ENCODE measurements at places on chromosomes 6 and 20.

- no peak for DNase-seq
Measured at GRCh38 chr6:9208966-9209365, 773.6 kb upstream of the SLC35B3 start.

DNA sequence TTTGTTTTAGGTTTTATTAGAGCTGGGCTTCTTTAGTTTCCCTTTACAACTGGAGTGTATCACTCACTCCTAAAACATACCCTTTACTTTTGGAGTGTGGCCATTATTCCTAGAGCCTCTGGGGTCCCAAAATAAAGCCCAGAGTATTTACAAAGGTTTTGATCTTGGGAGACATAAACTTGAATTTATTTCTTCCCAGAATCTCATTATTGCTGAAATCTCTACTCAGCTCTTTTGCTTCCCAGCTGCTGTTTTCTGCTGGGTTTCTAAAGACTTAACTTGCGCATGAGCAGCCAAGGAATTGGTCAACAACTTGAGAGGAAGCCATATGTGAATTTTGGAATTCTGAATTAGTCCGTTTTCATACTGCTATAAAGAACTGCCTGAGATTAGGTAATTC lies 94.5 kb upstream of the NRSN1 start:
- DNase-seq: no peak

- DNase-seq: no peak
Measured at GRCh38 chr6:131103296-131103695, 32.0 kb upstream of the AKAP7 start.

GRCh38 chr6:138371452-138371711 lies 6.3 kb upstream of the SMIM28 start:
- no peak for DNase-seq

DNA sequence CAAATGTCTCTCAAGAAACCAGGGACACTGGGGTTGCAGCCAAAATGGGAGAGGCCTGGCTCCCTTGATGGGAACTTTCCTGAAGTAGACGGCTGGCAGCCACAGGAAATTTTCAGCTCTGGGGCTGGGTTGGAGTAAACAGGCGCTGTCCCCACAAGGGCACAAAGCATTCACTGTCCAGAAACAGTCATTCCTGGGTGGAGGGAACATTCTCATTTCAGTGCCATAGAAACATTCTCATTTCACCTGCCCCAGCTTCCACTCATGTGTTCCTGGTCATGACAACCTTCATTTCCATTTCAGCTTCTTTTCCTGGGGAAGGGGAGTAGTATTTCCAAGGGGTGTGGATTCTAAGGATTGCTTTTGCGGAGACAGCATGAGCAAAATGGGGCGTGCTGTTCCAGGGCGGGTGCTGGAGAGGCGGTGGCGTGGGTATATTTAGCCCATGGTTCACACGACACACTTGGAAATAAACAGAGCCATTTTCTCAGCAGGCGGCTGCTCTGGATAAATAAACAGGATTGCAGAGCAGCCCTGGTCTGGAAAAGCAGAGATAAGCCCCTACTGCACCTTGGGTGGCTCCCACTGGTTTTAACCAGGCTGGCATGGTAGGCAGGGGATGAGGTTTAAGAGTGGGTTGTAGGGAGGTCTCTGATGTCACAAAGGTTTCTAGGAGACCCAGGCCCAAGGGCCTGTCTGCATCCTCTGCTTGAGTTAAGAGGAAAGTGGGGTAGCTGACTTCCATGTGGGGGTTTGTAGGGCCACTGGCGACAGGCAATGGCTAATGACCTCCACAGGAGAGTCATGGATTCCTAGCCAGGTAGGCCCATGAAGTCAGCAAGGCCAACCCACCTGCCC lies 32.9 kb downstream of the COX4I2 start:
- no peak for DNase-seq

DNA sequence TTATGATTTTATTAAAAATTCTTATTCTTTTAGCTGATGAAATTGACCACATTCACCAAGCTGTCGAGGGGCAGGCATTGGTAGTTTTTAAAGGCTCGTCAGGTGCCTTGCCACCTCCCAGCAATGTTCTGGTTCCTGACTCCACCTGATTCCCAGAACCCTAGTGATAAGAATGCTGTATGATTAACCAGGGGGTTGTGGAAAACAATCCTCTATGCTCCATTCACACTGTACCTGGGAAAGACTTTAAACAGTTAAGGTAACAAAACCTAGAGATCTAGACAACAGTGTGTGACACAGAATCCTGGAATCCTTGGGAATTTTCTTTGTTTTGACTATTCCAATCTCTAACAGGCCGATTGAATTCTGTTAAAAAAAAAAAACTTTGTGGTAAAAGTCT lies 165.7 kb upstream of the OLIG3 start:
- DNase-seq: no peak

GRCh38 chr6:15110726-15111354 lies 135.0 kb upstream of the JARID2 start:
- no peak for DNase-seq

GRCh38 chr6:161444464-161444863 lies 170.6 kb upstream of the AGPAT4 start:
- DNase-seq: no peak

DNA sequence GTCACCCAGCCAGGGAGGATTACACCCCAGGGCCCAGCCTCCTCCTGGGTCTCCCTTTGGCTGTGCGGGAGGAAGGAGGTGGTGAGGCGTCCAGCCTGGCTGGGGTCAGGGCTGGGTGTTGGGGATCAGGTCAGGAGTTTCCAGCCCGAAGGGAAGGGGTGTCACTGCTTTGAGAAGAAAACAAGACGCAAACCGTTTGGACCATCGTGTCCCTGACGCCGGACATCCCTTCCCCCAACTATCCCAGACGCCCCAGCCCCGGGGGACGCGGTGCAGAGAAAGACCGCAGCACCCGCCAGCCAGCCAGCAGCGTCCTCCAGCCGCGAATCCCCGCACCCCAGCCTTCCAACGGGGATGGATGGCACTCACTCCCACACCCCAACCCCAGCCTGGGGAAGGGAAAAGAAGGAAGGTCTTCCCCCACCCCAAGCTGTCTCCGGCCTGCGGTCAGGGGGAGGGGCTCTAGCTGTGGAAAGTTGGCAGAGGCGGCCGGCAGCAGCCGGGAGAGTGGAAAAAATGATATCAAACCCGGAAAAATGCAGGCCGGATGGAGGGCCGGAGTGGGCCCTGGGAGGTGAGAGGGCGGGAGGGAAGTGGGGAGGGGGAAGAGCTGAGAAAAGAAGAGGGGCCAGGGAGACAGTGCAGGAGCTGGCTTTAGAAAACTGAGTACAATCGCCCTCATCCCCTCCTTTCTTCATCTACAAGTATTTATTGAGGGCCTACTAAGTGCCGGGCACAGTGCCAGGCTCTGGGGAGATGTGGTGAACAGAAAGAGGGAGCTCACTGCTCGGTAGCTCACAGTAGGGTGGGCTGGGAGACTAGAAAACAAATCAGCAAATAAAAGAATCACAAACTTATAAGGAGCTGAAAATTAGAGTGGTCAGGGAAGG lies 10.6 kb downstream of the REM1 start:
- DNase-seq: no peak

DNA sequence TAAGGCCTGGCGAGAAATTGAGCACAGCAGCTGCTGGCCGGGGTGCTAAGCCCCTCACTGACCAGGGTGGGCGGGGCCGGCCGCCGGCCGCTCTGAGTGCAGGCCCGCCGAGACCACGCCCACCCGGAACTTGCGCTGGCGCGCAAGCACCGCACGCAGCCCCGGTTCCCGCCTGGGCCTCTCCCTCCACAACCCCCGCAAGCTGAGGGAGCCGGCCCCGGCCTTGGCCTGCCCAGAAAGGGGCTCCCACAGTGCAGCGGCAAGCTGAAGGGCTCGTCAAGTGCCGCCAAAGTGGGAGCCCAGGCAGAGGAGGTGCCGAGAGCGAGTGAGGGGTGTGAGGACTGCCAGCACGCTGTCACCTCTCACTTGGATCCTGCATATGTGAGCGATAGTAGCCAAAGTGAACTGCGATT lies 251.2 kb downstream of the GJA1 start:
- no peak for DNase-seq

- DNase-seq: no peak
Measured at GRCh38 chr6:14310960-14311359, 193.4 kb downstream of the CD83 start.

DNA sequence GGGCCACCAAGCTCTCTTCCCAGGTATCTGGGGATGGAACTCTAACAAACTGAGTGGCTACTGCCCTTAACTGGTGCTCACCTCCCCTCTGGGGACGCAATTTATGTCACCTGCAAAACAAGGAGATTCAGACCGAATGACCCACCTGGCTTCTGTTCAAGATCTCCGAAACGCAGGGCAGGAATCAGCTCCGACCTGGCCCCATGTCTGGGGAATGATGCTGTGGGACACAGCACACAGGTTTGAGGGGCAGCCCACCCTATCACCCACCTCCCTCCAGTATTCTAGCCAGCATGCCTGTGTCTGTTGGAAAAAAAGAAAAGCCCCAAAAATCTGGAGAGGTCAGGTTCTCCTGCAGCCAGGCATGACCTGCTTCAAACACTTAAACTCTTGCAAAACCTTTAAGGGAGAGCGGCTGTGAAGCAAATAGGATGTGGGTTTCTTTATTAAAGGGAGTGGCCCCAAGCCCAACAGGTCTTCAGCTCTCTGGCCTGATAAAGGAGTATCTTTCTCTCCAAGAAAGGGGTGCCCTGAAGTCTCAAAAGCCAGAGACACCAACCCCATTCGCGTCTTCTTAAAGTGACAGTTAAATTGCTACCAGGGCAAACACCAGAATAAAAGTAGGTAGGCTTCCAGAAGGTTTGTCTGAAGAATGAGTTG lies 6.4 kb downstream of the PREX1 start:
- no peak for DNase-seq

DNA sequence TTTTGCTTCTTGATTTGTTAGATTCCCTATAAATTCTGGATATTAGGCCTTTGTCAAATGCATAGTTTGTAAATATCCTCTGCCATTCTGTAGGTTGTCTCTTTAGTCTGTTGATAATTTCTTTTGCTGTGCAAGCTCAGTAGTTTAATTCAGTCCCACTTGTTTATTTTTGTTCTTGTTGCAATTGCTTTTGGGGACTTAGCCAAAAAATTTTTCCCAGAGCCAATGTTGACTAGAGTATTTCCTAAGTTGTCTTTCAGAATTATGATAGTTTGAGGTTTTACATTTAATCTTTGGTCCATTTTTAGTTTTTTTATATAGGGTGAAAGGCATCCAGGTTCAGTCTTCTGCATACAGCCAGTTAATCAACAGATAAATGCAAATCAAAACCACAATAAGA lies 96.0 kb downstream of the PRKN start:
- no peak for DNase-seq

GRCh38 chr20:47358039-47358671 lies 1.7 kb upstream of the ZMYND8 start:
- DNase-seq: no peak

DNA sequence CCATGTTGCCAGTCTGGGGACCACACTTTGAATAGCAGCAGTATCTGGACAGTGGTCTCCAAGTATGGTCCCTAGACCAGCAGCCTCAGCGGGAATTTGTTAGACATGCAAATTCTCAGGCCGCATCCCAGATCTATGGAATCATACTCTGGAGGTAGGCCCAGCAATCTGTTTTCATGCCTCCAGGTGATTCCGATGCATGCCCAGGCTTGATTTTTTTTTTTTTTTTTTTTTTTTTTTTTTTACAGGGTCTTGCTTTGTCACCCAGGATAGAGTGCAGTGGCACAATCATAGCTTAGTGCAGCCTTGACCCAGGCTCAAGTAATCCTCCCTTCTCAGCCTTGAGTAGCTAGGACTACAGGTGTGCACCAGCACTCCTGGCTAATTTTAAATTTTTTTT lies 682 bp upstream of the SLA2 start:
- no peak for DNase-seq

DNA sequence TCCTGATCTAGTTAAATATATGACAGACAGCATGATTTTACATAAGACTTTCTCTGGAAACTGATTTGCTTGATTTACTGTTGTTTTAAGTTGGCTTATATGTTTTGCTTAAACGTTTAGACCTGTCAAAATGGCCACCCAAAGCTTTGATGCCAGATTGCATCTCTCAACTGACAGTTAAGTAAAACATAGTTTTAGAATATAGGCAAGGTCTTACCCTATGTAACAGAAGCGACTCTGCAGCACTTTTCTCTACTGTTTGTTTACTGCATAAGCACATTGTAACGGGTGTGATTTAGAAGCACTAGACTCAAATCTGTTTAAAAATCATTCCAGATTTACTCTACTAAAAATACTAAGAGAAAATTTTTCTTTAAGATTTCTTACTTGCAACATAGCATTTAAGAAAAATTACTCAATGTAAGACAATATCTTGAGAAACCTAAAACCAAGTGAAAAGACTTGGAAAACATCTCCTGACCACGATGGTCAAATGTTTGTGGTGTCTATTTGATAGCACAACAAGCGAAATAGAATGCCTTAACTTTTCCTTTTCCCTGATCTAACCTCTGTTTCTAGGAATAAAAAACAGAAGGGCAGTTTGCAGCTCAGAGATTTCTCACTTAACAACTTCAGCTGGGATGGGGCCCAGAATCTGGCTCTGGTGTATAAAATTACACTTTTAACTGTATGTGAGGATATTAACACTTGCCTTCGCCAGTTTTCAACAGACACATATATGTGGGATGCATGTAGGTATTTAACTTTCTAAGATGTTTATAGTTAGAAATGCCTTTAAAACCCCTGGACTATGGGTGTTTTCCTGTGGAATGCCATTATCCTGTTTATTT lies 47.4 kb downstream of the AIG1 start:
- DNase-seq: no peak

DNA sequence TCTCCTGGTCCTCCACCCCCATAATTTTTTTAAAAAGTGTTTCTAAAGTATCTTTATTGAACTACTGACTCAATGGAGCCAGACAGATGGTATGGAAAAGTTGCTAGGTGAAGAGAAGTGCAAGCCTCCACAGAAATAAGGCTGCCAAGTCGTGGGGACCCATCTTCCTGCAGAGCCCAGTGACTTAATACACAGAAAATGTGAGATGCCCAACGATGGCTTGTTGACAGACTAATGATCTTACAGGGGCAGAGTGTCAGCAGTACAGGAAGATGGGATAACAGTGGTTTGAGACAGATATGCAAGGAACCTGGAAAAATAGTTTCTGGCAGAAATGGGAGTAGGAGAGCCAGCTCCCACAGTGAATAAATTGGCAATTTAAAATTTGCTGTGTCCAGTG lies 43.3 kb downstream of the FYN start:
- DNase-seq: no peak

DNA sequence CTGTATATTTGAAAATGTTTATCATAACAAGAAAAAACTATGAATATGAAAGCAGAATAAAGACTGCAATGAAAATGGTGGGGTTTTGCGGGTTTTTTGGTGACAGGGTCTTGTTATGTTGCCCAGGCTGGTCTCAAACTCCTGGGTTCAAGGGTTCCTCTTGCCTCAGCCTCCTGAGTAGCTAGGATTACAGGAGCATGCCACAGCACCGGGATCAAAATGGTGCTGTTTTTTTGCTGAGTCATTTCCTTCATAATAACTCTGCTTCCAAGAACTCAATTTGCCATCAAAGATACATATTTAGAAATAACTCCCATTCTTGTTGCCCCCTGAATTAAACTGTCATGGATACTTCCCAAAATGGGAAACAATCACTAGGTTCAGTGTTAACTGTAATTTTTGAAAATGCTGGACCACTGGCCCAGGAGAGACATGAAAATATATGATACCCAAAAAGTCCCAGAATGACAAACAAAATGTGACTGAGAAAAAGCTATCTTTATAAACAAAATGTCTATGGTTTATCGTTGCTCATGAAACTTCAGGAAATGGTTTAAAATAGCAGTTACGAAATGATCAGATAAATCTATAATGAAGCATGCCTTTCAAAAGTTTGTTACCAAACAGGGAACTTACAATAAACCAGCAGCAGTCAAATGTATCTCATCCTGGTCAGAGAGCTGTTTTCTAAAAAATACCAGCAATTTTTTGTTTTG lies 32.2 kb downstream of the ILRUN start:
- no peak for DNase-seq

Measured in central memory CD4-positive, alpha-beta T cell (primary cell).